WTC11 (cell line): ENCODE measurements at places on chromosomes 5 and 9.

GRCh38 chr9:132287256-132287760 is 67.5 kb downstream of the SETX start:
- no peak for DNase-seq

- no peak for DNase-seq
These were observed 165.2 kb downstream of the FRMD3 start for GRCh38 chr9:83372957-83373356.

- no peak for DNase-seq
These were observed 17.2 kb downstream of the STARD4 start for GRCh38 chr5:111495159-111495558.

DNA sequence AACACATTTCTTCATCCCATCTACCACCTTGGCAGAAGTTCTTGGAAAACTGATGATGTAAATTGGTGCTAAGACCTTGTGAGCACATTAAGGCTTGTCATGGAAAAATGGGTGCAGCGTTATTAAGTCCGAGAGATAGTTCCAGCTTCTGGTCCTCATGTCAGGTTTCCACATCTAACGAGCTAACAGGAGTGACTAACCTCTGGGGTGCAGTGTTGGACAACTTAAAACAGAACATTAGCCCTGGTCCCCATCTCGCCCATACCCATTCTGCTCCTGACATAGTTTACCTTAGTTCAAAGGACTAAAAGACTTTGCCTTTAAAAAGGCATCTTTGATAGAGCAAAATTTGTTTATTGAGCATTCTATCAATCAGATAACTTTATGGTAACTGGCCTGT is 128.0 kb downstream of the SLC1A3 start:
- DNase-seq, result no peak

DNA sequence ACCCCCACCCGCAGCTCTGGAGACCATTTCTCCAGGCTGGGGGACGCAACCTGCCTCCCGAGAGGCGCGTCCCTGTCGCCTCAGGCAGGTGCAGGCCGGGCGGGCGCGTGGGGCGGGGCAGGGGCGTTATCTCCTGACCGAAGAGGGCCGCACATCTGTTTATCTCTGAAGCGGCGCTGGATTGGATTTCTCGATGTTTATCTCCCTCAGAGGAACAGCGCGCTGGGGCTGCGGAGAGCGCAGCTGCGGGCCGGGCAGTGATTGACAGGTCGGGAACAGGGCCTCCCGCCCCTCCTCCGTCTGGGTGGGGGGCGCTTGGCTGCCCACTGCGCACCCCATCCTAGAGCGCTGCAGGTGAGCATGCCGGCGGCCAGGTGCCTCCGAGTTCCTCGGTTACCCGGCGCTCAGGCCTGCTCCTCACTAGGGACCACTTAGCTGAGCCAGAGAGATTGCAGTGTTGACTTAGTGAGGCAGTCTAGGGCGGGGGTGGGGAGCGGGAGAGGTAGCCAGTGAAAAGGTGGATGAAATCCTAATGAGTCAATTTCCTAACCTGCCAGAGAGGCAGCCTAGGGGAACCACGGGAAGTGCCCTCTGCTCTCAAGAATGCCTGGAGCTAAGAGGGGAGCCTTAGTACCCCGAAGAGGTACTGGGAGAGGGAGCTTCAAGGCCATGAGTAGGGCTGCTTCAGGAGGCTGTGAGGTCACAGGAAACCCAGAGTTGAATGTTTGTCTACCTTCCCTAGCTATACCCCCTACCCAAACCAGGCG is 39.6 kb upstream of the TIFAB start:
- peak; percentile 60 for DNase-seq

DNA sequence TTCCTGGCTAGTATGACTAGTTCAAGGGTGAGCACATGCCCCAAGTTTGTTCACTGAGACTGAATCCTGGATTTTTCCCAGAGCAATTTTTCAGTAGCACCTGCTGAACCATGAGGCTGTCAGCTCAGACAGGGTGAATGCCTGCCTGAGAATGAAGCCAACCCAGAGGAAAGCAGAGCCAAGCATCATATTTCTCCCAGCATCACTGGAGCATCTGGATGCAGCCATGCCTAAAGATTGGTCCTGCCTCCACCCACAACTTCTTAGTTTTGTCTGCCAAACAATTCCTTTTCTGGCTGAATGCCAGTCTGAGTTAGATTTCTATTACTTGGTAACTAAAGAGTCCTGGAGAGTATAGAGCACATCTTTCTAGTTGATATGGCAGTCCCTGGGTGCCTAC is 343.6 kb downstream of the CSNK1G3 start:
- no peak for DNase-seq

- DNase-seq, result no peak
These were observed 119.6 kb upstream of the NFIB start for GRCh38 chr9:14433351-14434157.

- no peak for DNase-seq
These were observed 205.3 kb upstream of the HAPLN1 start for GRCh38 chr5:83925955-83926337.

DNA sequence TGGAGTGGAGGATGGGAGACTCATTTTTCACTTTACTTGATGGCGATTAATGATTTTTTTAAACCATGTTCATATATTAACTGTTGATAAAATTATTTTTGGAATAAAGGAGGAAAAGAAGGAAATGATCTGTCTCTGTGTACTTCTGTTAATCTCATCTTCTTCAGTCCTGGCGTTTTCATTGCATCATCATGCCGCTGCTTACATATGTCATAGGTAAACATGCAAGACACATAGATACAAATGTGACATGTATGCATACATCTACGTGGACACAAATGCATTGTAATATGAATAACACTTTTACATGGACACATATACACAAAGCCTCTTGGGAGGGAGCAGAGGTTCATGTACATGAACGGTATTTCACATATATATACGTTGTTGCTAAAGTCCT is 10.0 kb downstream of the TMEM174 start:
- DNase-seq, result no peak

DNA sequence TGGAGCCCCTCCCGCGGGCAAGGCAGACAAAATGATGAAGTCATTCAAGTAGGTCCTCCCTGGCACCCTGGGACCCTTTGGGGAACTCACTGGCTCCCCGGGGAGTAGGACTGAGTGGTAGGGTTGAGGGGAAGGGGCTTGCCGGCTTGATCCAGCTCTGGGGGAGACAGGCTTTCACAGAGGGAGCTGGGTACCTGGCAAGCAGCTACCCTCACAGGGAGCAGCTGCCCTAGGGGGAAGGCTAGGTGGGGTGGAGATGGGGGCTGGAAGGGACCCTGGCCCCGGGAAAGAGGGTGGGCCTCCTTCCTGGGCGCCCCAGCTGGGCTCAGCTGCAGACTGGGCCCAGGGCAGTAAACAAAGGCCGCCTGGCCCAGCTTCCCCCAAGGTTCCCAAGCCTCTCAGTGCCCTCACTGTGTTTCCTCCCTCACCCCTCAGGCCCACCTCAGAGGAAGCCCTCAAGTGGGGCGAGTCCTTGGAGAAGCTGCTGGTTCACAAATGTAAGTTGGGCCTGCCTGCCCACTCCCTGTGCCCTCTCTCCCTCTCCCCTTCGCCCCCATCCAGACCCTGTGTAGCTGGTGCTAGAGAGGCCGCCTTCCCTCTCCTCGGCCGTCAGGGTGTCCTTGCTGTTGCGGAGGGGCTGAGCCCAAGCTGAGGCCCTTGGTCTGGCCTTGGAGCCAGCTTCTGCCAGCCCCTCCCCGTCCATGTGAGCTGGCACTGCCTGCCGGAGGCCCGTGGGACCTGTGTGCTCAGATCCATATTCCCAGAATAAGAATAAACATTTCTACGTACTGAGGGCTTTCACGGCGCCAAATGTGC is 131.2 kb downstream of the RGS3 start:
- no peak for DNase-seq

DNA sequence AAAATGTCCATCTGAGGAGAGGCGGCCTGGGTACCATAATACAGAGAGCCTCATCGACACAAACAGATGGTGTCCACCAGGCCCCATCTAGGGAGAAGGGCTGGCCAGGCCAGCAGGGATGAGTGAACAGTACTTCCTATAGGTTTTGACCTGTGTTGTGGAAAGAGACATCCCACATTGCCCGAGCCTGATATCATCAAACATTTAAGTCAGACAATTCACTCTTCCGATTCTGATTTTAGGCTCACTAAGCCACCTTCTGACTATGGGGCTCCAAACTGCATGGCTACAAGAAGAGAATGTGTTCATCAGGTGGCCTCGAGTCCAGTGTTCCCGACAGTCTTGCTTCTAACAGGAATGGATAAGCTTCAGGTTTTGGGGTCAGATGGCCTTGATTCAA is 38.9 kb downstream of the SLC22A5 start:
- no peak for DNase-seq

DNA sequence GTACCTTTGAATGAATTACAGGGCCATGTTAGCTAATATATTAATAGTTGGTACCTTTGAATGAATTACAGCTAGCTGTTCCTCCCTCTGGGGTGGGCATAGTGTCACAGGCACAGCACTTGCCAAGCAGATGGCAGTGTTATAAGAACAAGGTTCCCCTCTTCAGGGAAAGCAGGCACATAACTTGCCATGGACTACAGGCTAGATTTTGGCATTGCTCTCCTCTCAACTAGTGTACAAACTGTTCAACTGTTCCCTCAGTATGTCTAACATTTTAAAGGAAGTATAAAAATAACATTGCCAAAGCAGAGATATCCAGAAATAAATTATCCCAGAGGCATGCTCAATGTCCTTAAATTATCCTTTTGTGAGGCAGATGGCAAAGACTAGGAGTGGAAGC is 33.7 kb downstream of the ABITRAM start:
- DNase-seq, result no peak

DNA sequence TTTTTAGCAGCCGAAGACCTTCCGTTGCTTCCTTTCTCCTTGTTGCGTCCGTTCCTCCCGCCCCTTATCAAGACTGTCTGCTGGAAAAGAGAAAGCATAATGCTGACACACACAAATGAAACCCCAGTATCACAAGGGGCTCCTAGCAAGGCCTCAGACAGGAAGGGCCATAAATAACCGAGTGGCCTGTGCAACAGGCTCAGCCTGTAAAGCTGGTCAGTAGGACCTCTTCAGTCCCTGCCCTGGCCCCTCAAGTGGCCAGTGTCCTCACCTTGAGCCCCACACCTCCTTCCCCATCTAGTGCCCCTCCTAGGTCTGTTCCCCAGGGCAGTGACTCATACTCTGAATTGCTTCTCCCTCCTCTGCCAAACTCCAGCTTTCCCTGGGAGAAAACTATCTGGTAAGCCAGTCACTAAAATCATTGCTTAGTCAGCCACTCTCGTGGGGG is 174.6 kb upstream of the IL12B start:
- no peak for DNase-seq

- DNase-seq, result no peak
These were observed 188.6 kb downstream of the SNX18 start for GRCh38 chr5:54705994-54706653.

DNA sequence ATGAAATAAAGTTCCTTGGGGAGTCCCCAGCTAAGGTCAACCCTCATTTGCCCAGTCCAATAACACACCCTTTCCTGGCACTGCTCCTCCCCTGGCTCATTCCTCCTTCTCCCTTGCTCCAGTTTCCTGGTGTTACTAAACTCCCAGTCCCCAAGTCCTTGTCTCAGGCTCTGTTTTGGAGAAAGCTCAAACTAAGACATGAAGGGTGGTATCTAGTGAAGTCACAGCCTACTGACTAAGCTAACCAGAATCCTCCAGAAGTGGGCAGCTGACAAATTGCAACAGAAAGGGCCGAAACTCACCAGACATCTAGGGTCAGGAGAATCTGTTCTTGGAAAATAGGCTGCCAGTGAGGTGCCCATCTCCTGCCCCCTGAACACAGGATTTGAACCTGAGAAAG is 118.7 kb upstream of the NEK6 start:
- DNase-seq, result no peak

GRCh38 chr9:37675661-37676060 is 24.9 kb downstream of the FRMPD1 start:
- no peak for DNase-seq

DNA sequence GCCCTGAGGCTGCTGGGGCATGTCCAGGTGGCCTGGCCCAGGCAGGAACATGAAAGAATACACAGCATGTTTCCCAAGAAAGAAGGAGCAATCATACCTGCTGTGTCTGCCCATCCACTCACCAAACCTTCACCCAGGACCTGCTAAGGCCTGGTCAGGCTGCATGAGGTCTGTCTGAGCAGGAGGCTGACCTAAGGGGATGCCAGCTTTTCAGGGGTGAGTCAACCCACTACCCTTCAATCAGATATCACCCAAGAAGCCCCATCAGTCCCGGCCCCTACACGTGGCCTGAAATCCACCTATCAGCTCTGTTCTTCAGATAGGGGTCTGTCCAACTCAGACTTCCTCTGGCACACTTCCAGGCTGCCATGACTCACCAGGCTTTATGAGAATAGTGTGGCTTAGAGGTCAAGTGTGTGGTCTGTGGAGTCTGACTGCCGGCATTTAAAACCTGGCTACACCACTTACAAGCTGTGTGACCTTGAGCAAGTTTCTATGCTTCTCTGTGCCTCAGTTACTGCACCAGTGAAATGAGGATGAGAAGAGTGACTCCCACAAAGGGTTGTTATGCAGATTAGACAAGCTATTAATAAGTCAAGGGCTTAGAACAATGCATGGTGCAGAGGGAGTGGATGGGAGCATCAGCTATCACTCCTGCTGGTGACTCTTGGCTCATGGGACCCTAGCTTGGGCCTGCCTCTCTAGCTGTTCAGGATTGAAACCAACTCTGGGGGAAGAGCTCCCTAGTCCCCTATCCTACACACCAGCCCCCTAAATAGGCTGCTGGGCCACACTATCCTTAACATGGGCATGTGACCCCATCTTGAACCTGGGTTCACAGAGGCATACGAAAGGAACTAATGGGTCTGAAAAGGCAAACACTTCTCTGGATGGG is 130.3 kb downstream of the PAX5 start:
- DNase-seq, result no peak

- DNase-seq, result peak; percentile 21
These were observed 1.7 kb downstream of the ACTL7B start for GRCh38 chr9:108854094-108854493.

DNA sequence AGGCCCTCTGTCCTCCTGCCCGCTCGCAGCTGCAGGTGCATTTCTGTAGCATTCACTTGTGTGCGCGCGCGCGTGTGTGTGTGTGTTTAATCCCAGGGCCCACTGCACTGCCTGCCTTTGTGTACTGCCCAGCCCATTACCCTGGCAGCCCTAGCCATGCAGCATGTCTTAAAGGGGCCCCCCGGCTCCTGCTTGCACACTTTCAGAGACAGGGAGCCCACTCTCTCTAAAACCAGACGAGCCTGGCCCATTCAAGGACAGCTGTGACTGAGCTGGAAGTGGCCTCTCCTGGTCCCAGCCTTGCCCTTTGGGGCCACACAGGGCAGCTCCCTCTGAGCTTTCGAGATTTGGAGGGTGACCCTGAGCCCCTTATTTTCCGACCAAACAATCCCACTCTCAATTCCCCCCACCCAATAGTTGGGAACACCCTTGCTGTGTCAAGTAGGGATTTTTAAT is 98.9 kb downstream of the DAB2IP start:
- no peak for DNase-seq

- DNase-seq, result no peak
These were observed 31.3 kb downstream of the TSPAN17 start for GRCh38 chr5:176678584-176678983.

GRCh38 chr9:134621558-134622110 is 20.0 kb upstream of the COL5A1 start:
- DNase-seq, result peak; percentile 2
